ENCODE measurements at places on chromosomes 3 and 15.

- no peak for DNase-seq
These were observed 29.7 kb downstream of the LRCH3 start for GRCh38 chr3:197820550-197821335.

DNA sequence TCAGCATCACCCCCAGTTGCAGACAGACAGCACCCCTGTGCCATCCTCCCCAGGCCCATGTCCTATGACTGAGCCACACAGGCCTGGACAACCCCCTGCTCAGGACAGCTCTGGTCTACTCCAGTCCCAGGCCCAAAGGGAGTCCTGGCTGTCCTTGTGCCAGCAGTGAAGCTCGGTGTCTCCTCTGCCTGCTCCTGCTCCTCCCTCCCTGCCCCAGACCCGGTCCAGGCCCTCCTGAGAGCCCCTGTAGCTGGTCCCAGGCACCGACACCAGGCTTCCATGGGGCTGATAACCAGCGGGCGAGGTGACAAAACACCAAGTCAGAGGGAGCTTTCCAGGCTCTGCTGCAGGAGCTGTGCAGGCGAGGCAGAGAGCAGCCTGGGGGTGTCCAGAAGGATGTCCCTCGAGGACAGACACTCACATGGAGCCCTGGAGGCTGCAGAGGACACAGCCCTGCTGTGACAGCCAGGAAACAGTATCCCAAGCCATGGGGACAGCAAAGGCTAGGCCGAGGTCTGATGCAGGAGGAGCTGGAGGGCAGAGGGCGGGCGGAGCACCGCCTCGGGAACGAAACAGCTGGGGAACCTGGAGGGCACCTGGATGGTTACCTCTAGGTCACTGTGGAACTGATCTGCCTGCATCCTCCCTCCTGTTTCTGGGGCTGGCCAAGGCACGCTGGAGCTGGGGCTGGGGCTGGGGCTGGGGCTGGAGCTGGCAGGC lies 103.8 kb upstream of the PRR20G start:
- DNase-seq = no peak

- no peak for DNase-seq
These were observed 97.2 kb downstream of the CLDN1 start for GRCh38 chr3:190224863-190225692.

- DNase-seq = no peak
These were observed 155.8 kb downstream of the TBC1D2B start for GRCh38 chr15:77921664-77922063.

DNA sequence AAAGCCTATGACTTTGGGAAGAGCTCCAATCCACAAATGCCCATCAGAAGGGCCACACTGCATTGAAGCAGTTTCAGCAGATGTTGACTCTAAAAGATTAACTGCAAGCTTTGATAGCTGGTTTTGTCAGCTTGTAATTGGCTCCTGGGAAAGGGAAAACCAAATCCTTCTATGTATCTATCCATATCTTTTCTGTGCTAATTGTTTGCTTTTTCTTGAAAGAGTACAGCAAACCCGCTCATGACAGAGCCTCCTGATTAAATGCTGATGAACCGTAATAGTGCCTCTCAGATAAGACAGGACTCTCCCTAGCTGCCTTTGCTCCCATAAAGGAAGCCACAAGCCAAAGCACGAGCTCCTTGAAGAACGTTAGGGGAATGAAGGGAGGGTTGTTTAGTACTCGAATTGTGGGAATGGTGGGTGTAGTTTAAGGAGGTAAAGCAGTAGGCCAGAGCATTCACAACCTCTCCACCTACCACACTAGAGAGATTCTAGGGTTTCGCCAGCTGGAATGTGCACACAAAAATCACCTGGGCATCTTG lies 33.6 kb upstream of the LRIG1 start:
- no peak for DNase-seq
